ENCODE measurements at places on chromosomes 5 and 9.
A peak's percentile ranks its signal among the peaks of the same experiment; 100 is the strongest.

GRCh38 chr9:111959468-111960359, 63.1 kb downstream of the UGCG start:
- no peak for DNase-seq

GRCh38 chr5:175282611-175283225, 161.3 kb downstream of the DRD1 start:
- no peak for DNase-seq

DNA sequence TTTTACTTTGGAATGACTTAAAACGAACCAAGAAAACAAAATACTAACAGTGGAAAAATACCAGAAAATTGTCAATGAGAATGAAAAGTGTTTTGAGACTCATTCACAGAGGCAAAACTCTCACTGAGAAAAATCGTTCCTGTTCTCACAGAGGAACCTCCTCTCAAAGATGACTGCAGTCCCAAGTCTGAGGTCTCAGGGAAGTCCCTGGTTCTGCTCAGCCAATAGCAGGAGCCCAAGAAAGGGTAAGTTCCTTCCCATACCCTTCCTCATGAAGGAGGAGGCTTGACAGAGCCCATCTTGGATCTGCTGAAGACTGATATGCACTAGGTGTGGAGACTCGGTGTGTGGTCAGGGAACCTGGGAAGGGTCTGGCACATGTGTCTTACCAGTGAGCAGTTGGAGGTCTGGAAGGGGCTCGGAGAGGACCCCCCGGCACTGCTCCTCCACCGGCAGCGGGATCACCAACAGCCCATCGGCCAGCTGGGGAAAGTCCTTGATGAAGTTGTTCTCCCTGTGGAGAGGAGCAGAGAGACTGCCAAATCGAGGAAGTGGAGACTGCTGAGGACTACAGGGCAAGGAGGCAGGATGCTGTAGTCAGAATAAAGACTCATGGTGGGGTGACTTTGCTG, 46.0 kb downstream of the TRIM32 start:
- no peak for DNase-seq

DNA sequence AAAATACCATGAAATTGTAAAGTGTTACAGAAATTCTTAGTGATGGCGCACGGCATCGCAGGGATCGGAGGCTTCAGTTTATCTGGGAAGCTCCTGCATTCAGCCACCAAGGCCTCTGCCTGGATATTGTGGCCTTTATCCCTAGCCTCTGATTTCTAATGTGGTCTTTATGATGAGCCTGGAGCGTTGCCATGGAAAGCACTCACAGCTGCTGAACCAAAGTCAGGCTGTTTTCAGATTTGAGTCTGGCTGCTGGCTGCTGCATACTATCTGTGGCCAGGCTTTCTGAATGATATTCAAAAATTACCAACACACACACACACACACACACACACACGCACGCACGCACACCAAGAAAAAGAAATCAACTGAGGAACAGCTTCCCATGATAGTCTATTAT, 101.1 kb upstream of the ZNF366 start:
- DNase-seq: no peak

DNA sequence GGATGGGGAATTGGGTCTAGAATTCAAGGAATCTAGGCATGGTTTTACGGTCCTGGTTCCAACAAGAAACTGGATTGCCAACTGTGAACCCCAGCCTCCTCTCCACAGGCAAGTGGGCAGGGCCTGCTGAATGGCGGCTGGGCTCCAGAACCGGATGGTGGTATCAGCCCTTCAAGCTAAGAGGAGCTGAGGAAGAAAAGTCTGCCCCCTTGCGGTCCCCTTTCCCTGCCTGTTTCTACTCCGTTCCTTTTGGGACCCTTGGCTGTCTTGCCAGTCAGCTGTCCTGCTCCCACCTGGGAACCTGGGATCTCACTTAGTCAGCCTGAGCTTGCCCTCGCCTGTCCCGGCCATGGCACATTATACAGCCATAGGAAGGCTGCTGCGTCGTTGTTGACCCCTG, 234.4 kb upstream of the DAPK1 start:
- peak; percentile 92 for DNase-seq

- no peak for DNase-seq
Observed at GRCh38 chr5:119682372-119682771, 53.0 kb downstream of the FAM170A start.

DNA sequence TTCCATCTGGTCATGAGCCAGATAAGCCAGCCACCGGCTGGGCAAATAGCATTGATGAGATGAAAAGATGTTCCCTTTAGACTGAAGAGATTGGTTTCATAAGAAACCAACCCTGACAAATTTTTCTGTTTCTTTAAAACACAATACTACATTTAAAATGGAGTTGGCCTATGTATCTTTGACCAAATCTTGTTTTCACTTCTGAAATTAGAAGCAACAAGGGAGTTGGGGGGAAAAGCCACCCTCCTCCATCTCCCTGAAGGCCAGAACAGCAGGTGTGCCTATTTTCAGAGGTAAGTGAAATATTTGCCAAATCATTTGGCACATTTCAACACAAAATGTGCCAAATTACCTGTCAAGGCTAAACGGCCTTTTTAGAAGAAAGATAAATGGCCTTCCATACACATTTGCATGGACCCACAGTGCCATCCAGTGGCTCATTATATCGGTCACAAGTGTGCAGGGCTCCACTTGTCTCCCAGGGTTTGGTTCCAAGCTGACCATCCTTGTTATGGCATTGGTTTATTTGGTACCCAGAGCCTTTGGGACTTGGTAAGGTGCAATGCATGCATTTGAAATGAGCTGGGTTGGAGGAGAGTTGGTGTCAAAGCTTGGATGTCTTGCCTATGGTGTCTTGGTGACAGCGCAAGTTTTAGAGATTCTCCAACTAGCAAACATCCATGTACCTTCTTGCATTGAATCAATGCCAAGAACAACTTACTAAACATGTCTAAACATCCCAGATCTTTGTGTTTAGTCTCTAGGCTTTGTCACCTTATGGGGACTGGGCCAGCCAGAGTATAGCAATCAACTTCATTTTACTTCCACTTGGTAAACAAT, 372.0 kb upstream of the KIF2A start:
- peak; percentile 69 for DNase-seq

DNA sequence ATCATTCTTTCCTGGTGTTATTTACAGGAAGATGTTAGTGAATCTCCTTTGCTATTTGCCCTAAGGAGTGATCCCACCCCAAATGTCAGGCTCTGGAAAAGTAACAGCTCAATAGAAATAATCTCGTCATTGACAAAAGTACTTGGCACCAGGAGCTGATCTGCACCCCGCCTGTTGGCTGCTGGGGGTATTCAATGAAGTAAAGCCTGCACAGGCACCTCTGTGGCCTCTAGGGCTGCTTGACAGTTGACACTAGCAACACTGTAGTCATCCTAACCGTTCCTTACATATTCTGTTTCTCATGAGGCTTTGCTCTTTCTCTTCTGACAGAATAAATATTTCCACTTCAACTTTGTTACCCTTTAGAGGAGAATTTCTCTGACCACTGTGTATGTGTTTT, 103.4 kb downstream of the DOCK2 start:
- no peak for DNase-seq

DNA sequence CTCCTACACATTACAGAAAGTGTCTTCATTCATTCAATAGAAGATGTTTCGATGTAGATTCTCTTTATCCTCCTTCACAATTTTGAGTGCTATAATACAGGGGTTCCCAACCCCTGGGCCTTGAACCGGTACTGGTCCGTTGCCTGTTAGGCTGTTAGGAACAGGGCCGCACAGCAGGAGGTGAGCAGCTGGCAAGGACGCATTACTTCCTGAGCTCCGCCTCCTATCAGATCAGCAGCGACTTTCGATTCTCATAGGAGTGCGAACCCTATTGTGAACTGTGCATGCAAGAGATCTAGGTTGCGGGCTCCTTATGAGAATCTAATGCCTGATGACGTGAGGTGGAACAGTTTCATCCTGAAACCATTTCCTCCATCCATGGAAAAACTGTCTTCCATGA, 153.0 kb upstream of the SMC2 start:
- DNase-seq: no peak

DNA sequence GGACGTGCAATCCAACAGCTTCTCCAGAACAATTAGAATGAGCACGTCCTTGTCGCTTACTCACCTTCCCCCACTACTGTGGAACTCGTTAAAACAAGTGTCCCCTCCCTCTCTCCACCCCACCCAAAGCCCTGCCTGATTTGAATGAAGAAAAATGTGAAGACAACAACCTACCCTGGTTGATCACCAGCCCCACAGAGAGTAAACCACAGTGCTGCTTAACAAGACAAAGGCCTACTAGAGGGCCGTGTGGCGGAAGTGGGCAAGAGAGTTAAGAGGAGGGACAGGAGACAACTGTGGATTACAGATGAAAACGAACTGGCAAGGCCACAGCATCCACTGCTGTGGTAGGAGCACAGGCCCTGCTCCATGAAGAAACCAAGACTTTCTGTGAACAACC, 51.1 kb downstream of the CDK5RAP2 start:
- DNase-seq: no peak

Data from H1 (cell line).